Thoracic aorta (tissue), 2 donors: ENCODE measurements at places on chromosomes 11 and 22.

DNA sequence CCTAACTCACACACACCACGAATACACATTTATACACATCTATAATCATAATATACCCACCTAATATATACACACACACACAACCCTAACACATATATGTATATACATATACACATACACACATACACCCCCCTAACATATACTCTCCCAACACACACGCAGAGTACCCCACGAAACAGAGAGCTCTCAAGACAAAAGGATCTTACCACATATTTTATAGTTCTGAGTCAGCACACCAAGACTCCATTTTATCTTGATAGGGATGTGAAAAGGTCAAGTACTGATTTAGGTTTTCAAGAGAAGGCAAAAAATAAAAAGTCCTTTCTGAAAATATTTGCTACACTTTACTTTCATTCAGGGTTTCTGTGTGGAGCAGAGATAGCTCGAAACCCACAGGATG is 1207.2 kb downstream of the LRRC4C start:
- no peak for DNase-seq

- DNase-seq = no peak
Observed at GRCh38 chr11:125968354-125968753, 22.5 kb downstream of the VSIG10L2 start.

- DNase-seq = no peak
Observed at GRCh38 chr11:46130286-46130940, 9.2 kb upstream of the PHF21A start.

DNA sequence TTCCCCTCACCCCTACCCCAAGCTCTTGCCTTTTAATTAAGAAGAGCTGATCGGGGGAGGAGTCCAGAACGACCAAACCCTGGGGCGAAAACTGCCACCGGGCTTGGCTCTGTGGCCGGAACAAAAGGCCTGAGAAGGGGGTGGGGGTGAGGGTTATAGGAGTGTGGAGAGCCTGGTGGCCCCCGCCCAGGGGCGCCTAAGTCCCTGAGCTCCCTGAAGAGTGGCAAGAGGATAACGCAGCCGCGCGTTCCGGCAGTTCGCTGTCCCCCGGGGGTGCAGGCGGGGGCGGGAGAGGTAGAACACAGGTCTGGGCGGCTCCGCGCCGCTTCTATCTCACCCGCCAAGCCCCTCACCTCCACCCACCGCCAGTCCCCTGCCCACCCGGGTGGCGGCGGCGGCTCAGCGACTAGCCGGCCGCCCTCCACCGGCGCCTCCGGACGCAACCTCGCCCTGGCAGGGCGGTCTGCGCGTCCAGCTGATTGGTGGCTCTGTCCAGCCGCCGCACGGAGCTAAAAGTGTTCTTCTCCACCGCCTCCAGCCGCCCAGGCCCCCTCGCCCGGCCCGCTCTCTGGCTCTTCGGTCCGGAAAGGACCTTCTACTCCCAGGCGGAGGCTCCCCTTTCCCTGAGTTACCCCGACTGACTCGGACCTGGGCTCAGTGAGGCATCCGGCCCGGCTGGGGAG is 18.7 kb upstream of the BDNF start:
- DNase-seq = no peak

- no peak for DNase-seq
Observed at GRCh38 chr11:94656968-94657367, 89.8 kb downstream of the PIWIL4 start.
